ENCODE measurements at places on chromosomes 6 and 20.

GRCh38 chr6:1695546-1696462 lies 86.1 kb downstream of the FOXC1 start:
- DNase-seq: no peak

- no peak for DNase-seq
Measured at GRCh38 chr20:56985066-56985685, 281.3 kb downstream of the BMP7 start.

GRCh38 chr6:103105686-103106085 lies 1712.2 kb downstream of the GRIK2 start:
- DNase-seq: no peak

DNA sequence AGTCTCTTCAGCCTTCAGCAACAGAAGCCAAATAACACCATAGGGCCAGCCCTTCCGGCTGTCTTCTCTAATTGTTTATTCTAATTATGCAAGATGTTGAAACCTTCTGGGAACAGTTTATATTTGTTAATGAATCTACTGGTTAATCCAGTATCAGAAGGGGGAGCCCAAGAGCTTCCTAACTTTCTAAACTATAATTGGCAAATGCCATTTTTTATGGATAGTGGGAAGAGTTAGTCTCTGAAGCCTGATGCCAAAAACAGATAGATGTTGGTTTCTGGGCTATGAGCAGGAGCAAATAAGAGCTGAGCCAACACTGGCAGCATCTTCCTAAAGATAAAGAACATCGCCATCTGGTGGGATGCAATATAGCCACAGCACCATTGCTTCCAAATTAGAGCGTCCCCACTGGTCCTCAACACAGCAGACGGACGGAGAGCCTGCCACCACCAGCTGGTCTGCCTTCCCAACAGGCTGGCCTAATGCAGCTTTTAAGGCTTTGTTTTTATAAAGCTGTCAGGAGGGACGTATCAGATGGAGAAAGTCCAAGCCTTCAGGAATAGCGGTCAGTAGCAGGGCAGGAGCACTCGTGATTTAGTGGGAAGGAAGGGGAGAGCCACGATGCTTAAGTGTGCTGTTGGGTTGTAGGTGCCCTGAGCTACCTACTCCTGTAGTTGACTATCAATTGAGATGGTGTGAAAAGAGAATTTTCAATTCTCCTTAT lies 118.8 kb downstream of the RALGAPA2 start:
- DNase-seq: no peak

GRCh38 chr6:118309337-118310093 lies 238.6 kb upstream of the PLN start:
- DNase-seq: no peak

- DNase-seq: no peak
Measured at GRCh38 chr6:161281092-161281491, 7.2 kb upstream of the AGPAT4 start.

- no peak for DNase-seq
Measured at GRCh38 chr6:126372626-126373025, 32.7 kb downstream of the CENPW start.

GRCh38 chr20:8318965-8319625 lies 187.0 kb downstream of the PLCB1 start:
- DNase-seq: no peak

- no peak for DNase-seq
Measured at GRCh38 chr6:111342913-111343312, 140.1 kb downstream of the REV3L start.

- DNase-seq: no peak
Measured at GRCh38 chr20:23541330-23541729, 27.0 kb downstream of the CST9L start.

- no peak for DNase-seq
Measured at GRCh38 chr6:148999501-148999900, 252.7 kb downstream of the UST start.

GRCh38 chr6:24910331-24910960 lies 25.3 kb downstream of the RIPOR2 start:
- DNase-seq: no peak

DNA sequence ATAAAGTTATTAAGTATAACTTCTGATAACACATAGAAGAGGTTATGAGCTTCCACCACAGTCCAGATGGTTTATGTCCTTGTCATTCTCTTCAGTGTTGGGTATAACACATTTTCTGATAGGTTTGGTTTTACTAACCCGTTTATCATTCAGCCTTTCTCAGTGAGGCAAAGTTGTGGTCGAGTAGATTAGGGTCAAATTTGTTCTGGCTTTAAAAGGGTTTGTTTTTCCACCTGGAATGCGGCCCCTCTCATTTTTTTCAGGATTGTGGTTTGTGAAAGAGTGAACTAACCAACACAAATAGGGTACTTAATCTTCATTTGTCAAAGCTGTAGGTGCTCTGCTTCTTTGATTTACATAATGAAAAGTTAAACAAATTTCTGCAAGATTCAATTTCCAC lies 204.2 kb upstream of the ASCC3 start:
- no peak for DNase-seq

DNA sequence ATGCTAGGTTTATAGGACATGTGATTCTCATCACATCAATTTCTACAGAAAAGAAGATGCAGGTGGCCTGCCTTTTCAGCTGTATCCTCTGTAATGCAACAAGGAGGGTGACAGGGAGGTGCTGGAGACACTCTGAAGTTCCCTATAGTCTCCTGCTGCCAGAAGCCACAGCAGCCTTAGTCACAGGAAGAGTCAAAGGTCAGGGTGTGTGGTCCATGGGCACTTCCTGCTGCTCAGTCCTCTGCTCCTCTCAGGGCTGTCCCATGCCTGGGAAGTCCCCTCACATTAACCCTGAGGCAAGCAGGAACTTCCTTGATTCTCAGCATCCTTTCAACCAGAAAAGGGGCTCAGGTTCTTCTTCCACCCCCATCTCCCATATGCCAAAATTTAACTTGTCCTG lies 144.8 kb upstream of the FOXA2 start:
- no peak for DNase-seq

DNA sequence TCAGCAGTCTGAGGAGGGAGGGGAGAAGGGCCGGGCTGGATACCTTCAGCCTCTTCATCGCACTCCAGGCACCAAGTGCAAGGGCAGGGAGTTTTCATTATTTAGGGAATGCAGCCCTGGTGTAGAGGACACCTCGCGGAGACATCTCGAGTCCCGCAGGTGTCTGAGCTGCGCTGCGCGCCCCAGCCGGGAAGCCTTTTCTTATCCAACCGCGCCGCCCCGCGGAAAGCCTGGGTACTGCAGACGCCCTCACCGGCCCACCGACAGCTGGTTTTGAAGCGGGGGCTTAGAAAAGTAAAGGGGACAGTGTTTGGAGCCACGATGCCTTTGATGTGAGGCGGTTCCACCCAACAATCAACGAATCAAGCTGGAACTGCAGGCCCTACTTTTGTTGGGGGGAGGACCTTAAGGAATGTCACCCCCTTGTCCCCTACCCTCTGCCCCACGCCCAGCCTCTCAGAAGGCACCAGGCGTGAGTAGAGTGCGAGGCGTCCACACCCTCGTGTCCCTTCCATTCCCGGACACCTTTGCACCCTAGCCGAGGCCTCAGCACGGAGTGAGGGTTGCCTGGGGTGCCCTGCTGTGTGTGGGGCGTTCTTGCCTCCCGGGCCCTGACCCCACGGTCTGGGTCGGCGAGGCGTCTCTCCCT lies 8.6 kb downstream of the NKX2-2 start:
- DNase-seq: peak; percentile 86

DNA sequence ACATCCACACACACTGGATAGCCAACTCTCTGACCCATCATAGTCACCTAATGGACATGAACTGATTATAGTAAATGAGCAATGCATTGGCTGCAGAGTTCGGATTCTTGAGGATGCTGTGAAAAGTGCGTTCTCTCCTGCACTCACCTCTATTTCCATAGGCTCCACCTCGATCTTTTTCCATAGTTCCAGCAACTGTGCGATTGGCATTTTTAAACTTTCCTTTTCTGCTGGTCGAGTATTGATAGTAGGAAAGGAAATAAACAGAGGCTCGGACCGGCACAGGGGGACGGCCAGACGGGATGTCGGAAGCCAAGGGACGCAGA lies 94.4 kb downstream of the RNASET2 start:
- no peak for DNase-seq

DNA sequence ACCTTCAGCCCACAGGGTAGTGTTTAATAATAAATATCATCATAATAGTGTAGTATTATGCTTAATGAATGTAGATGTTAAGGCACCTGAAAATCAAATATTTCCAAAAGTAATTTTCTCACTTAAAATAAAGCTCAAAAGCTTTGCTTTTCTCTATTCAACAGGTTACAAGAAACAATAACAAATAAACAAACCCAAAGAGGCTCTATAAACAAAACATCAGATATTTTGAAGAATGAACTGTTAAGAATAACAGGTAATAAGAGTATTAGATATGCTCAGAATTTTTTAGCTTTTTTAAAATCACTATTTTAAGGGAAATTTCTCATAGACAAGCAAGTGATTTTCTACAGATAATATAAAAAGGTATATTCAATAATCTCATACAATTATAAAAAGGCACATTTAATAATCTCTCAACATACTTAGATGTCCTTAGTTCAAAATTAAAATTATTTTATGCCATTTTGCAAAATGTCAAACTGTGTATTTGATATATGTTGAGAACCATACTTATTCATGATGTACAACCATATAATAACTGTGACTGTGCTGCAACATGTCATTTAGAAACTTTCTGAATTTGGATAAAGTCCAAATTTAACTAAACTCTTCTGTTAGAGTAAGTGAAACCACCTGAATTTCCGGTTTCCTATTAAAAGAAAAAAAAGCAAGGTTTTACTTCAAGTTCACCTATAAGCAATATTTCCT lies 35.8 kb downstream of the PHIP start:
- no peak for DNase-seq

DNA sequence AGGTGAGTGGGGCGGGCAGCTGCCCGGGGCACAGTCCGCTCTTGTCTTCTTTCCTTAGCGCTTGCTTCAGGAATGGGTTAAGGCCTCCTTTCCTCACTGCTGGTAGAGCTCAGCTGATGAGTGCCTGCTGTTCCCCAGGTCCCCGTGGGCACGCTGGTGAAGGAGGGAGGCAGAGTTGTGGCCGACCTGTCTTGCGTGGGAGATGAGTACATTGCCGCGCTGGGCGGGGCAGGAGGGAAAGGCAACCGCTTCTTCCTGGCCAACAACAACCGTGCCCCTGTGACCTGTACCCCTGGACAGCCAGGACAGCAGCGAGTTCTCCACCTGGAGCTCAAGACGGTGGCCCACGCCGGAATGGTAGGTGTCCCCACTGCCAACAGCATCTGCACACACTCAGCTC lies 15.7 kb downstream of the MTG2 start:
- DNase-seq: no peak

GRCh38 chr6:93376026-93376540 lies 43.3 kb downstream of the EPHA7 start:
- no peak for DNase-seq

All from stimulated activated CD4-positive, alpha-beta T cell treated with anti-CD3 and anti-CD28 coated beads, Interleukin-12 subunit alpha, Interleukin-12 subunit beta, amount 100 ng/mL, for 4 hours (primary cell).